GM04504 (cell line): ENCODE measurements at places on chromosomes 12 and 14.

- DNase-seq: no peak
Measured at GRCh38 chr12:93178154-93178878, 199.4 kb upstream of the NUDT4 start.

- DNase-seq: no peak
Measured at GRCh38 chr14:39181026-39181692, 6.1 kb downstream of the PNN start.

GRCh38 chr14:100115726-100116125 lies 43.7 kb downstream of the DEGS2 start:
- no peak for DNase-seq

DNA sequence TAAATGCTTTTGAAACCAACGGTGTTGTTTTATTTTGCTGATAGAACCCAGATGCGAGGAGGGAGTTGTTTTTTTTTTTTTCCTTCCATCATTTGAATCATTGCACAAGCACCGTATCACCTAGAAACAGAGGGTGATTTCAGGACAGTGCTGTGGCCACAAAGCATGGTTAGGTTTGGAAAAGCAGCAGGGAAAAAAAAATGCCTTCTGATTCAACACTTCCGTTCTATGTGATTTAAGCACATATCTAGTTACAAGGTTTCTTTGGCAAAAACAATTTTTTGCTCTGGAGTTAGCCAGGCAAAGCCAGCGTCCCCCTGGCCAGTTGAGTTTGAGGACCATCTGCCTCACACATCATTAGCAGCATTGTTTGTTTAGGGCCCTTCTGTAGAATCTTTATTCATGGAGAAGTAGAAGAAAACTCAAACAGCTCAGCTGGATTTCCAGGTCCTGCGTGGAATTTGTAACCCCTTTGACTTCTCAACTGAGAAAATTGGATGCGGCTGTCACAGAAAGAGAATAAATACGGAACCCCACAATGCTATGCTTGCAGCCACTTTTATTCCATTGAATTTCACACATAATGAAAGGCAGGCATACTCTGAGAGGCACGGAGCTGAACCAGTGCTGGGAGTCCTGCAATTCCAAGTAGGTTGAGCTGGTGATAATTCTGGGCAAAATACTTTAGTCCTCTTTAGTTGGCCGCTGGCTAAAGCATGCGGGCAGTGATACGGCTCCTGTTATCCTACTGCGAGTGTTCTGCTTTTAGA lies 17.0 kb upstream of the WNT5B start:
- DNase-seq: peak; percentile 90

DNA sequence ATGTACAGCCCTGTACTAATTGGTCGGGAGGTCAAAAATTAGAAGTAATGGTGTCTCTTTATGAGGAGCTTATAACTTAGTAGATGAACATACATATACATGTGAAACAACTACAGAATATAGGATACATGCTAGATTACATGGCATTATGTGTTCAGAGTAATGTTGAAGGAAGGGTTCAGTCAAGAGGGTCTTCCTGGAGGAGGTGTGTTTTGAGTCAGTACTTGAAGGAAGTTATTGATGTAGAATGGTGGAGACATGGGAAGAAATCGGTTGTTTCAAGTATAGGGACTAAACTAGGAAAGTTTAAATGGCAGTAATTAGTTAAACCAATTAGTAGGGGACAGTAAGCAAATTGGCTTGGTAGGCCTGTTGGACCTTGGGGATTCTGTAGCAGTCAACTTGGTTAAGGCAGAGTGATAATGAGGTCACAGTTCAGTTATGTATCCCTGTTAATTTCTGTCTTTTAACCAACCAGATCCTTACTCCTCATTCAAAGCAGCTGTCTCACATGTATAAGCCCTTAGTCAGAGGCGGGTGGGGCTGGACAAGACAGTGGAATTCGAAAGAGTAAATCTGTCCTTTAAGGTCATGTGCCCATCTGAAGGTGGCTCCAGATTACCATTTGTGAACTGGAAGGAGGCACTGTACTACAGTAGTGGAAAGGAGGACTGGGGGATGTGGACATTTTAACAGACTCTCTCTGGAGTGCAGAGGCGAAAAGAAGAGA lies 3.5 kb upstream of the ANKRD52 start:
- DNase-seq: peak; percentile 75

DNA sequence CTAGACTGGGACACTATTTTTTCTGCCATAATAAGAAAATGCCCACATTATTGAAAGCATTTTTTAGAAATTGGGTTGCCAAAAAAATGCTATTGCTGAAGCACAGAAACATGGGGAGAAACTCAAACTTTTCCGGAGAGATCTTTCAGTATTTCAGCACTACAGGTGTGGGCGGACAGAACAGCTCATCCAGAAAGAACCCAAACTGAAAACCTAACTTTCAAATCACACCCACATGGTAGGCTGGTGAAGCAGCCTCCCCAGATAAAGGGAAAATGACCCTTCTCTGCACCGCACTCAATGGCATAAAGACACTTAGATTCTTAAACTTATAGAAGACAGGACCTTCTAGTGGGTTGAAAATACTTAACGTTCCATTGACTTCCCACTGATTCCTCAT lies 62.3 kb upstream of the TMPO start:
- DNase-seq: no peak

GRCh38 chr14:54489731-54490444 lies 1.1 kb upstream of the GMFB start:
- DNase-seq: no peak

DNA sequence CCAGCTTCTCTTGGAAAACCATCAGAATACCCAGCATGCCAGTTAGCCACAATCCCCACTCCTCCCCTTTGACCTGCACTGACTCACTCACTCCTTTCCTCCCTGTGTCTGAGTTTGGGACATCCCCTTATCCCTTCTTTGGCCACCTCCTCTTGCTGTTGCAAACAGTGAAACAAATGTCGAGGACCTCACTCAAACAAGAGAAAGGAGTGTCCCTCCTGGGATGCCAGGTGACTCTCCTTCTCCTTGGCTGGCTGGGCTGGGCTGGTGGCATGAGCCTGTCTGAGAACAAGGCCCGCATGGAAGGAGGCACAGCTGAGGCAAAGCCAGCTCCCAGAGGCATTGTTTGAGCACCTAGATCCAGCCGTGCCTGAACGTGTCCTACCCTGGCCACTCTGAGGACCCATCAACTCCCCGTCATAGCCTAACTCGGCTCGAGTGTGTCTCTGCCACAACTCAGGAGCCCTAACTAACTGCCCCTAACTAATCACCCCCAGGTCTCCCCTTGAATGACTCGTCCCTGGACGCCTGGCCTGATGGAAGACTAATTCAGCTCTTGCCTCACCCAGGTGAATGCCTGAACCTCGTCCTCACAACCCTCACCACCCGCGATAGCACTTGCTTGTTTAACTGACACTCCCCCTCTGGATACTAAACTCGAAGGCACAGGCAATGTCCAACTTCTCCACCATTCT lies 43.0 kb downstream of the NCOR2 start:
- peak; percentile 79 for DNase-seq

GRCh38 chr12:91413581-91414546 lies 231.2 kb upstream of the DCN start:
- peak; percentile 29 for DNase-seq

- DNase-seq: no peak
Measured at GRCh38 chr14:31895646-31896045, 181.5 kb upstream of the ARHGAP5 start.

GRCh38 chr14:76936483-76936882 lies 92.0 kb downstream of the IRF2BPL start:
- DNase-seq: no peak

DNA sequence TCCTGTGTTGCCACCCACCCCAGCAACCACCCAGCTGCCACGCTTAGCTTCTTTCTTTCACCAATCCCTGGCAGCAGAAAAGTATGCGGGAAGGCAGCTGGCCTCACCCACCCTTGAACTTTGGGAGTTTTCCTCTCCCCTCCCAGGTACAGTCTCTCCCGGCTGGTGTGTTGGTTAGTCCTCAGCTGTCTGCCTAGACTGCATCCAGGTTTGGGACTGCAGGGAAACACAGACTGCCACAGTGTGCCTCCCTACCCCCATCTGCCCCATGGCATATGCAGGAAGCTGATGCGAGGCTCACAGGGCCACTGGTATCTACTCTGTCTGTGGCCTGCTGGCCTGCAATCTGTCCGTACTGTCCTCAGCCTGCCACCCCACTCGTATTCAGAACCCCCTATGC lies 2.1 kb downstream of the CD9 start:
- DNase-seq: no peak

- DNase-seq: no peak
Measured at GRCh38 chr12:132396657-132397056, 67.3 kb upstream of the GALNT9 start.

GRCh38 chr12:72829838-72830237 lies 557.7 kb downstream of the TRHDE start:
- no peak for DNase-seq

DNA sequence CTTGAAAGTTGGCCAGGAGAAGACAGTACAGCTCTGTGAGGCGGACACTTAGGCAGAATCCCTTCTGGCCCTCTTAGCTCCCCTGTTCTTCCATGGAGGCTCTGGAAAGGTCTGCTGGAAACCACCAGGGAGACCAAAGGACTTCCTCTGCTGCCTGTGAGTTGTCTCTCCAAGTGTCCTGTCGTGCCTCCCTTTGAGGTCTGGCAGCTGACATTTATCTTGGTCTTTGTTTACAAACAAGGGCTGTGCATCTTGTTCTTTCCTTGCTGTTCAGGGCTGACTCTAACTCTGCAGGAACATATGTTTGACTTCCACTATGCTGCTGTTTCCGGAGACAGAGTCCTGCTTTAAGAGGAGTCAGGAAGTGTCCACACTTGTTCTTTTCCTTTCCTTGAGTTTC lies 159.9 kb upstream of the FRMD6 start:
- DNase-seq: no peak

- DNase-seq: no peak
Measured at GRCh38 chr12:127970491-127970890, 296.5 kb upstream of the TMEM132C start.

DNA sequence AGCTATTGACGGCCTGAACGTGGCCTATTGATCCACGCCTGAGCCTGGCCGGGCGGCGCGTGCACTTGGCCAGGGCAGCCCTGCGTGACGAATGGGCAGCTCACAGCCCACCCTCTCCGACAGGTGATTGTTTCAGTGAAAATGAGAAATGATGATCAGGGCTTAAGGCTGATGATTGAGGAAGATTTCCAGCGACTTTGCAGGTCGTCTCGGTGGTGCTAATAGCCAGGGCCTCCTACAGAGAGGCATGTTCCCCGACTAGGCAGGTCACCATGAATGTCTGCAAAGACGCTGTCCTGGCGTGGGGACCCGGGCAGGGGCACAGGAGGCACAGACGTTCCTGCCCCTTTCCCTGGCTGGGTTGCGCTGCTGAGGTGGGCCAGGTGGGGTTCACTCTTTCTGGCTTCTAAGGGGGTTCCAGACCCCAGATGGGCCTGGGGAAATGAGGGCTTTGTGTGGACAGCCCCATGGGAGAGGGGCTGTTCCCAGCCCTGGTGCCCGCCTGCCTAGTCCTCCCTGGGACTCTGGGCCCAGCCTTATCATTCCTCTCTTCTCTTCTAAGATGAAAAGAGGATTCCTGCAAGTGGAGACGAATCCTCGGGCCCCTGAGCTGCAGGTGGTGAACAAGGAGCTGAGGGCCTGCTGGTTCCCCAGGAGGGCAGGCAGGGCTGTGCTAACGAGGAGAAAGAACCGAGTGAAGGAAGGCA lies 157.4 kb downstream of the KIF26A start:
- no peak for DNase-seq

- DNase-seq: no peak
Measured at GRCh38 chr12:27396216-27396815, 50.2 kb upstream of the SMCO2 start.

DNA sequence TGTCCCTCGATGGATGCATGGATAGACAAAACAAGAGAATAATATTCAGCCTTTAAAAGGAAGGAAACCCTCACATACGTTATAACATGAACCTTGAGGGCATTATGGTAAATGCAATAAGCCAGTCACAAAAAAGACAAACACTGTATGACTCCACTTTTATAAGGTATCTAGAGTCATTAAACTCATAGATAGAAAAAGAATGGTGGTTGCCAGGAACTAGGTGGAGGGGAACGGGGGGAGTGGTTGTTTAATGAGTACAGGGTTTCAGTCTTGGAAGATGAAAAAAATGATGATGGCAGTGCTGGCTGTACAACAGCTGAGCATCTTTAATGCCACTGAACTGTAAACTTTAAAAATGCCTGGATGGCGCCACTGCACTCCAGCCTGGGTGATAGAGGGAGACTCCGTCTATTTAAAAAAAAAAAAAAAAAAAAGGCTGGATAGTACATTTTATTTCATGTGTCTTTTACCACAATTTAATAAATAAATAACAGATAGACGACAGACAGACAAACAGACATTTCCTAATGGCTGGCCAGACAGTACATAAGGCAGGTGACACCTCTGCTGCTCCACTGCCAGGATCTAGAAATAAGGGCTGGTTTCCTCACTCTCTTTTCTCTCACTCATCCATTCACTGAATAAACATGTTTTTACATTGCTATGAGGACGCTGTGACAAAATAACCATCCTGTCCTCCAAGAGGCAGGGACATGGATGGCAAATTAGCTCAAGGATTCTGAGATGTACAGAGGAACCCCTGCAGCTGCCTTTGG lies 118.8 kb downstream of the FOXN3 start:
- no peak for DNase-seq

DNA sequence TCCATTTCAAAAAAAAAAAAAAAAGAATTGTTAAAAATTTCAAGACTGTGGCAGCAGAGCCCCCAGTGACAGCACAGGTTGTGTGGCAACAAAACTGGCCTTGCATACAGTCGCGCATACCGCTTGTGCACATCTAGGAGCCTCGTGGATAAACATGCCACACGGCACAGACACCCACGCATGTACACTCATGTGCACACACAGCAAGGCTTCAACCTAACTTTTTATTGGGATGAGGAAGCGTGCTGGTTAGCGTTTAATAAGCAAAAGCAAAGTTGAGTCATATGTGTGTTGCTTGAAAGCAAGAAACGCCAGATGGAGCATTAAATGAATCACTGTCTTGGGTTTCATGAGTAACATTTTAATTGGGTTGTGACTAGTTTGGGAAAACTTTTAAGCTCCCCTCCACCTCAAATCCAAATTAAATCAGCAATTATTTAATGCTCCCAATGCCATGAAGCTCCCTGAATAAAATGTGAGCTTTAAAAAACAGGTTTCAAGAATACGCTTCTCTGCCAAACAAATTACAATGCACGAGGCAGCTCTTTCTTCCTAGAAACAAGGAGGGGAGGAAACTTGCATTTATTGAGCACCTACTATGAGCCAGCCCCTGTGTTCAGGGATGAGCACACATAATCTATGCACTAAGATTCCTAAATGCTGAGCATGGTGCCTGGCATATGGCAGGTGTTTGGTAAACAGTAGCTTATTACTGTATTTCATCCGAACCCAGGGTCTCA lies 35.7 kb upstream of the EML1 start:
- DNase-seq: peak; percentile 97

DNA sequence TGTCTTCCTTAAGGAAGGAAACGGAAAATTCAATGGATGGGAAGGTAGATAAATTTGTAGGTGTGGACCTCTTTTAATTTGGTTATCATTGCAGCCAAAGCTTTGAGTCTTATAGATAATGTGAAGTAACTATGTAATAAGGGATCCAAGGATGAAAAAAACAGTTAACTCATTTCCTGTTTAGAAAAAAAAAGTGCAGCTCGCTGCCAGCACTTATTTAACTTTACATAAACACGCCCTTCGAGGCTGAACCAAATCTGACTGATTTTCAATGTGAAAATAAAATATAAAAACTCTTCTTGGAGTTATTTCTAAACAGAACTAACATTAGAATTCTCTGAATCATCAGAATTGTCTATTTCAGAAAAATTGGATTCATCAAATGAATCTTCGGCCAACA lies 7.0 kb downstream of the NUBPL start:
- no peak for DNase-seq

- no peak for DNase-seq
Measured at GRCh38 chr12:62738105-62738504, 196.8 kb downstream of the PPM1H start.
